Activated CD4-positive, alpha-beta T cell treated with anti-CD3 and anti-CD28 coated beads, Interleukin-2, amount 50 U/mL, for 24 hours (primary cell): ENCODE measurements at places on chromosomes 7 and 10.

DNA sequence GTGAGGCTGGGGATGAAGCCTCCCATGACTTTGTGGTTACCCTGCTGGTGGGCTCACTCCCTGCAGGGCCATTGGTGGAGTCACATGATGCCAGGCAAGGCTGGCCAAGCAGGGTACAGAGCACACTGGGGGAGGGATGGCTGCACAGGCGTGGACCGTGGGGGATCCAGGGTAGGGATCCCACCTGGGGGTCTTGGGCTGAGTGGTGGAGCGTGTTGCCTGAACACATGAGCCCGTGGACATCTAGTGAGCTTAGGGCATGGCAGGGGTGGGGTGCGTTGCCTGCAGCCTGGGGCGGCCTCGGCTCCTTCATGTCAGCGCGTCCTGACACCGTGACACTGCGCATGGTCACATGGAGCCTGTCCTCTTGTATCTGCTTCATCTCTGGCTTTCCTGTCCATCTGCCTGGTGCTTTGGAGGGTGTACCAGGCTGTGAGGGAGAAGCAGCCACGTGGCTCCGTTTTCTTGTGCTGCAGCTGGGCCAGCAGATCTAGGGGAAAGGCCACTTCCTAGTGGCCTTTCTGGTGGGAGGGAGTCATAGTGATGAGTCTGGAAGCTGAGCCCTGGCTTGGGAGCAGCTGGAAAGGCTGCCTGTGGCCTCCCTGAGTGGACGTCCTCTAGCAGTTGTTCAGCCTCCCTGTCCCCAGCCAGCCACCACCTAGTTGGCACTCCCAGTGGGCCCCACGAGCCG, 96.2 kb downstream of the LHPP start:
- no peak for DNase-seq

- DNase-seq = no peak
Measured at GRCh38 chr7:22610263-22610662, 110.3 kb upstream of the STEAP1B start.

- DNase-seq = no peak
Measured at GRCh38 chr7:2037301-2037807, 195.4 kb downstream of the MAD1L1 start.

- no peak for DNase-seq
Measured at GRCh38 chr7:128815289-128815942, 14.8 kb upstream of the FLNC start.

DNA sequence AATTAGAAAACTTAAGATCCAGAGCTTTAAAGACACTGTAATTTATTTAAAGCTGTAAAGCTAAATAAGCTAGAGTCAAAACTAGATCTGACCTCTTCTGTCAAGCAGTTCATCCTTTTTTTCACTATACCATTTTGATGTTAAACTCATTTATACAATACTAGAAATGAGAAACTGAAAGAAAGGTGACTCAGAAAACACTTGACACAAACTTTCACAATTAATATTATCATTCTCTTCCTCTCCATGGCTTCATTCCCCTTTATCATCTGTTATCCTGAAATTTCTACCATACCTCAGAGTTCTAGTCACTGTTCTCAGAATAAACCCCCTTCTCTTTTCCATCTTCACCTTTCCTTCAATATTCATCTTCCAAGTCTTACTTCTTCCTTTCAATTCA, 1.3 kb downstream of the FIGNL1 start:
- no peak for DNase-seq

GRCh38 chr10:133185916-133186315, 25.9 kb downstream of the KNDC1 start:
- no peak for DNase-seq

DNA sequence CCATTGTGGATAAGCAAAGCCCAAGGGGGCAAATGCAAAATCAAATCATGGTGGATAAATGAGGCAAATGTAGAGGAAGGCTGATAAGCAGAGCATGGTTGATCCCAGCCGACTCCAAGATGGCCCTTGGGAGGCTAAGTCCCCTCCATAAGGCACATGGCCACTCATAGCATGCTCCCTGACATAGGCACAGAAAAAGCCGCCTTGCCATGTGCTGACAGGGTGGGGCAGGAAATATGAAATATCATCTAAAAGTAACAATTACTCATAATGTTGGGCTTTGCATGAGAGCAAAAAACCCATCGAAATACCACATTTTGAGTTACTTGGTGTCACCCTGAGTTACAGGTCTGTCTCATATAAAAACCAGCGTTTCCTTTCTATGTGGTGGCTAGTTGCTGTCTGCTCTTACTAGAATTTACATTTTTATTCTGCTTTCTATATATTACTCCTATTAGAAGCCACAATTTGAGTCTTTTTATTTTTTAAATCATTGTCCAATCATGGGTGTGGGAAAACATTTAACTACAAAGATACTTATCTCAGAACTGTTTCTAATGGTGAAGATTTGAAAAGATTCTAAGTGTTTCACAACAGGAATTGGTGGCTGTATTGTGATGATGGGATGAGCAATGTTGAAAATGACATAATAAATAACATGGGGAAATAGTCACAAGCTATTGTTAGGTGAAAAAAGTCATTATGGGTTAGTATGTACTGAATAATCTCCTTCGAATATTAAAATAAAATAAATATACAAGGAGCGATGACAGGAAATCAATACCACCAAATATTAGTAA, 102.7 kb downstream of the CUBN start:
- DNase-seq = peak; percentile 44

- no peak for DNase-seq
Measured at GRCh38 chr7:151432658-151433521, 7.1 kb downstream of the CRYGN start.

GRCh38 chr10:49844775-49845595, 82.9 kb upstream of the OGDHL start:
- no peak for DNase-seq

GRCh38 chr10:119165171-119166117, at the start of gene SFXN4:
TSS of gene SFXN4 (minus strand) at chr10:119165714. CDS start at chr10:119165647, 67 bp downstream.
- peak; percentile 63 for DNase-seq

- no peak for DNase-seq
Measured at GRCh38 chr7:118573085-118573484, 348.6 kb downstream of the ANKRD7 start.

DNA sequence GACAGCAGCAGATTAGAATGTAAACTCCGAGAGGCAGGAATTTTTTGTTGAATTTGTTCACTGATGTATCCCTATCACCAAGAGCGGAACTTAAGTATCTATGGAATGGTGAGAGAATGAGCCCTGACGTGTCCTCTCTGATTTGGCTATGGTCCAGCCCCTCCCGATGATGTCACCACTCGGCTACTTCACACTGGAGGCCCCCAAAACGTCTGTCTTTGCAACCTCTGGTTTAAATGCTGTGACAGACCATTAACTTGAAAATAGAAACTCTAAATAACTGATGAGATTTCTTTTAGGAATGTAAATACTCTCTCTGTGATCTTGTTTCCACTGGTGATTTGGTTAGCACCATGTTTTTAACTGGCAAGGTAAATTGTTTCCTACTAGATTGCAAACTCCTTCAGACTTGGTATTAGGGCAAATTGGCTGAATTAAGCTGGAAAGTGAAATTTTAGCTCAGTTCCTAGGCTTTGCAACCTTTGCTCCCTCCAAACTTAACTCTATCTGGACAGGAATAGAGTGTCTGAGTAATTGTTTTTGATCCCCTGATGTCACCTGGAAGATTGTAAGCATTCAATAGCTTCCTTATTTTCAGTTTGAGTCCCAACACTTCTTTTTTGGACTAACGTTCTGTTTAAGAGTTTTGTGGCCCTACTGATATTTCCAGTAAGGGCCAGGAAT, 19.1 kb downstream of the SLC16A12 start:
- no peak for DNase-seq

DNA sequence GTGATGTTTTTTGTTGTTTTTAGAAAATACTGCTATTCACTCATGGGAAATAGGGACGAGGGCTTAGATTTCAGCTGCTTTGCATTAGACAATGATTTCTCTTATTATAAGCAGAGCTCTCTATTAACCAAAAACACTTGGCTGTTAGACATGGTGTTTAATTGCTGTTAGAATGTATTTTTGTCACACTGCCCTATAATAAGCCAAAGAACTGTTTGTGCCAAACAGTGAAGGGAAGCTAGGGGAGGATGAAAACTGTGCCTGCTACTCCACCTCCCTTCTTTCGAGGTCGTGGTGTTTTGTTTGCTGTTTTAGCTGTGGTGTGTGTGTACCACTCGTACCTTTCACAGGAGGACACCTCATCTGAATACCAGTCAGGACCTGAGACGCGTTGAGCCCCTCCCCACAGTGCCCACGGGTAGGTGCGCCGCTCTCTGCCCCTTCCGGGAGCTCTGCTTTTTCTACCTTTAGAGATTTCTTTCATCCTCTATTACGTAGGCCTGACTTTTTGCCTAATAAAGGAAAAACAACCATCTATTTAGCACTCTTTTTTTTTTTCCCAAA, 57.9 kb downstream of the CUX1 start:
- no peak for DNase-seq

GRCh38 chr7:100745184-100745583, 11.8 kb downstream of the ZAN start:
- no peak for DNase-seq

DNA sequence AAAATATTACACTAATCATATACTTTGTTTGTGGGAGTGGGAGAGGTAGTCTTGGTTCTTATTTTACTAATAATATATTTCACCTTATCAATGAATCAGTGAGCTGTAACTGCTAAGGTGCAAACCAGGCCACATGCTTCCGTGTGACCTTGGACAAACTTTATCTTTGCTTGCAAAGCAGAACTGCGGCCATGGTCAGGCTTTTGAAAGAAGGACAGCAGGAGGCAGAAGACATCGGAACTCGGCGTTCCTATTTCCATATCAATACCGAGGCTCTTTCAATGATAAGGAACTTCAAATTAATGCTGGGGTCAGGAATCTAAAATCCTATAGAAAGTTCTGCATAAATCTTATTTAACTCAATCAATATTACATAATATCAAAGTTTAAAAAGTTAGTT, 491.9 kb upstream of the PFKP start:
- DNase-seq = no peak

GRCh38 chr7:96998744-96999143, 6.6 kb upstream of the DLX6 start:
- DNase-seq = no peak

- no peak for DNase-seq
Measured at GRCh38 chr10:37478381-37478780, 353.0 kb downstream of the ANKRD30A start.

DNA sequence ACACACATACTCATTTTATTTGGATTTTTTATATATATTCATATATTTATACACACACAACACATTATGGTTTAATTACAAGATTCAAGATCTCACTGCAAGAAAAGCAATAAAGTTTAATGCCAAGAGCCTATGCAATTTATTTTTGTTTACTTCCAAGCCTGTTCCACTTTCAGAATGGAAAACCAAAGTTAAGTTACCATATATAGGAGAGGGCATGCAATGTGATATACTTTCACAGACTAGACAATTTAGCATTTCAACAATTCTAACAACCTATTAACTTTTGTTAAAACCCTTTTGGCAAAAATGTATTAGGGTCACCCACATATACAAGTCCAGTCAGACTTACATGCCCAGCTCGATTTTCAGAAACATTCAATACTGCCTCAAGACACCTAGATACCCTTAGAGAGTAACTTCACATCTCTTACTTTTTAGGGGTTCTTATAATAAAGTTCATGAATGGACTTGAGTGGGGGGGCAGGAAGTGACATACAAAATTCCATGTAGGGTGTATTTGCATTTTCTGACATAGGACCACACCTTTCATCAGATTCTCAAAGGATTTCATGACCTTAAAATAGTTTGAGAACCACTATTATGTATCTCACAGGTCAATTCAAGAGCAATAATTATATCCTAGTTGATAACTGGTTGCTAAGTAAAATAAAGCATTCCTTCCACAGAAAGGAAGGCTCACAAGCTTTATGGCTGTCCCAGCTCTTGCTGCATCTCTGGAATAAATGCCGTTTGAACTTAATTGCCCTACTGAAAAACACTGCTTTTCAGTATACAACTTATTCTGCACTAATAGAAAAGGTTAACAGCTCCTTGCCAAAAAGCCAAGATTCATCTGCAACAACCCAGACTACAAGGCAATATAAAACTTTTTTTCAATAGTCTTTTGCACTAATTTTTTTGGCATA, 2.5 kb downstream of the P4HA1 start:
- DNase-seq = no peak

- DNase-seq = no peak
Measured at GRCh38 chr7:158022601-158023000, 565.0 kb downstream of the PTPRN2 start.

DNA sequence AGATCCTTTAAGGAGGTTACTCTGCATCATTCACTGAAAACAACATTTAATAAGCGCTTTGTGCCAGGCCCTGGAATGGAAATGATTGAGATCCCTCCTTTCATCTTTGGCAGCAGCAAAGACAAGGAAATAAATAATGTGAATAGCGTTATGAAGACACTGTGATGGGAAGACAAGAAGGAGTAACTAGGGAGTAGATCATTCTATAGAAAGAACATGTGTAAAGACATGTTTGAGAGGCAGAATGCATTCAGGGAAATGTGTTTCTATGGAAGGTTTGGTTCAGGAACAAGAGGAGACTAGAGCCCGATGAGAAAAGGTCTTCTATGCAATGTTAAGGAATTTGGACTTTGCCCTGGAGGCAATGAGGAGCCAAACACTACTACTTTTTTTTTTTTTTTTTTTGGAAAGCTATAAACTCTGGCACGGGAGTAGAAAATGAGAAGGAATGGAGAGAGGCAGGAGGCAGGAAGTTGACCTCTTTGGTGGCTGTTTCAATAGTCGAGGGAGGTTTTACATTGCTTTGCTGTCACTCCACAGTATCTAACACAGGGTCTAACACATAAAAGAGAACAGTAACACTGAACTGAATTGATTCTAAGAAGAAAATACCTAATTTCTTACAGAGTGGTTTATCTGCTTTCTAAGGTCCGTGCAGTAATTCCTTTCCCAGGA, 44.9 kb downstream of the SMURF1 start:
- DNase-seq = no peak

- DNase-seq = no peak
Measured at GRCh38 chr7:81333536-81333935, 414.7 kb upstream of the SEMA3C start.

GRCh38 chr10:30455816-30456215, 21.8 kb downstream of the MAP3K8 start:
- DNase-seq = no peak

- no peak for DNase-seq
Measured at GRCh38 chr10:133170092-133170491, 10.1 kb downstream of the KNDC1 start.
